ENCODE measurements at places on chromosomes 1 and 21.

DNA sequence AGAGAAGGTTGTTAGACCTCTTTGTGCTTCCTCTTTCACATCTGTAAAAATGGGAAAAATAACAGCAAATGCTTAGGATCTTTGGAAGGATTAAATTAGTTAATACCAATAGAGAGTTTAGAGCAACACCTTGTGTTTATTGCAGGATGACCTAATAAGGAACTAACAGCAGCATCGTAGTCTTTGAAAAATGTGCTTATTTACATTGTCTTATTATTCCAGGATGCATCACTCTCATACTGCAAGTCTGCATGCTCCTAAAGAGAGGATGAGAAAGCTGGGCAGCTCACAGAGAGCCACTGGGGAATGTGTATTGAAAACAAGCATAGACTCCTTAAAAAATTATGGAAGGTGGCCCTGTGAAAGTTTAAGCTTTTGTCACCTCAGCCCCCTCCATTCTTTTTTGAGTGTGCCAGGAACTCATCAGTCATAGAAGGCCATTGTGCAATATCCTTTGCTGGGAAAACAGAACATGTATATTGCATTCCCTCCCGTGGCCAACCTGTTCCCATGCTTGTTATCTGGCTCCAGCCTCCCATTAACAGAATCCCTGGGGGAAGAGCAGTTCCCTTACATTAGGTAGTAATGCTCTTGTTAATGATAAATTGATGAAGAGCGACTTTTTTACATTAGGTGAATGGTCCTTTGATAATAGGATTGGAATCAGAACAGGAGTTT, 180.7 kb downstream of the ZNF326 start:
- peak; percentile 3 for DNase-seq

- DNase-seq = no peak
These were observed 46.5 kb downstream of the LUZP1 start for GRCh38 chr1:23122023-23122748.

DNA sequence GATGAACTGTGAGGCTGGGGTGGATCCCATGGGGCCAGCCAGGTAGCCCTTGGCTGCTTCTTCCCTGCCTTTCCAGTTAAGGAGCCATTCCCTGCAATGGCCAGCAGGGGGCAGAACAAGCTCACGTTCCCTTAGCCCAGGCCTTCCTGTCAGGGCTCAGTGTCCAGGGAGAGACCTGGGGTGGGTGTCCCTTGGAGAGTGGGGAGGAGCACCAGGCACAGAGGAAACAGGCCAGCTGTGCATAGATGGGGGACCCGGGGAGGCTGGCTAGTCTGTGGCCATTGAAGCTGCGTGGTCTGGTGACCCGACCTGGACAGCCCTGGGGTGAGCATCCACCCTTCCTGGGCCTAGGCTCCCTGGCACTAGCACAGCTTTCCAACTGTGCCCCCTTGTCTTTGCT, 13.2 kb upstream of the EPS8L3 start:
- DNase-seq = peak; percentile 85

- no peak for DNase-seq
These were observed 217.4 kb upstream of the KIAA0040 start for GRCh38 chr1:175409938-175410337.

GRCh38 chr1:200524092-200524491, 96.5 kb downstream of the KIF14 start:
- DNase-seq = no peak

DNA sequence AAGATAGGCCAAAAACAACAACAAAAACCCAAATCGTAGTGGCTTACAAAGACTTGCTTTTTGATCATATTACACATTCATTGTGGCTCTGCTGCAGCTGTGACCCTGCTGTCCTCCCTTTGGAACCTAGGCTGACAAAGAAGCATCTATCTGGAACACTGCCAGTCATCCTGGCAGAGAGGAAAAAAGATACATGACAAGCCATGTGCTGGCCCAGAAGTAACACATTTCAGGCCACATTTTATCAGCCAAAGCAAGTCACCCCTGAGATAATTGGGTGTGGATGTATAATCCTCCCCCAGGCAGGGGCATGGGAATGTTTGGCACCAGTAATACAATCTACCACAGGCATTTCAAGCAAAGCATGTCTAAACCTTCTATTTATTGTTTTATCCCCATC, 37.2 kb upstream of the AGO1 start:
- DNase-seq = no peak
